ENCODE measurements at places on chromosomes 12 and 14. TPM values are rescaled to one million over a fixed set of nuclear protein-coding genes. Genes with fewer than 3 reads are reported as not detected.

DNA sequence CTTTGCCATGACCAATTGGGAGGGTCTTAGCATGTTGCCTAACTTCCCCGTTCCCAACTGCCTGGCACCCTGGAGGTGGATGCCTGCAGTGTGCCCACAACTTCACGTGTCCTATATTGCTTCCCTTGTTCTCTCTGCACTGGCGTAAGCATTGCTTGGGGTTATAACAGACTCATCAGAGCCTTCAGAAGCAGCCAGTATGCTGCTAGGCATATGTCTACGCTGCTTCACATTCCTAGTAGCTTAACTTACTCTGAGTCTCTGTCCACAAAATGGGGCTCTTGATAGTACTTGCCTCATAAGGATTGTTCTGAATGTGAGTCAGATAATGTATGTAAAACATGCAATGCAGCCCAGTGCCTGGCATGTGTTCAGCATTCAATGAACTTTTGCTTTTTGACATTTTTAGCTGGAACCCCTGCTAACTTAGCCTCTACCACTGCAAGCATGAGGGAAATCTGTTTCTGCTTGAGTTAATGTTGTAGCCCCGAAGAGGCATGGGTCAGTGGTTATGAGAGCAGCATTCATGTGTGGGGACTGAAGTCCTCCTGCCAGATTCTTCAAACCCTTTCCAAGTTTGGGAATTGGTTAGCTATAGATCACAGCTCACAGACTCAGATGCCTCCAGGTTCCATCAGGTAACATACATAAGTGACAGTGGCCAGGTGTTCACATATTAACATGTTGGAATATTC, 2.8 kb downstream of the SLC5A8 start:
- no peaks in the 10 kb centered on the region for H3K4me1 ChIP-seq
- H3K27me3 ChIP-seq, result peaks cover 14% of the 10 kb centered on the region
- H3K27ac ChIP-seq, result no peak overlapping the region
- no peak overlapping the region for H3K4me3 ChIP-seq
- H3K36me3 ChIP-seq, result no peaks in the 10 kb centered on the region

- no peaks in the 10 kb centered on the region for H3K27me3 ChIP-seq
- DNase-seq, result peak; percentile 46
- no peak overlapping the region for H3K27ac ChIP-seq
- peaks cover 19% of the 10 kb centered on the region for H3K4me1 ChIP-seq
- peaks cover 2% of the 10 kb centered on the region for H3K36me3 ChIP-seq
Observed at GRCh38 chr14:60648249-60648933, 886 bp downstream of the SIX1 start.

- H3K27ac ChIP-seq, result no peak overlapping the region
- no peaks in the 10 kb centered on the region for H3K36me3 ChIP-seq
- H3K27me3 ChIP-seq, result peaks cover 42% of the 10 kb centered on the region
- no peaks in the 10 kb centered on the region for H3K4me1 ChIP-seq
- no peak overlapping the region for H3K4me3 ChIP-seq
- DNase-seq, result no peak
Observed at GRCh38 chr12:5083955-5084849, 40.5 kb downstream of the KCNA5 start.

DNA sequence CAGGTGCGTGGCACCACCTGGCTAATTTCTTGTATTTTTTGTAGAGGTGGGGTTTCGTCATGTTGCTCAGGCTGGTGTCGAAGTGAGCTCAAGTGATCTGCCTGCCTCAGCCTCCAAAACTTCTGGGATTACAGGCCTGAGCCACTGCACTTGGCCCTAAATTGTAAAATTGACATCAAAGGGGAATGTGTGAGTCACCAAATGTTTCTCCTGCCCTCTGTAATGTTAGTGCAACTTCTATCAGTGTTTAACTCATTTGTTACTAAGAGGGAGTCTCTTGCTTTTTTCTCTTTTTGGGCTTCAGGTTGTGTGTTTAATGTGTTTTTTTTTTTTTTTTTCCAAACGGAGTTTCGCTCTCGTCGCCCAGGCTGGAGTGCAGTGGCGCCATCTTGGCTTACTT, 2.3 kb downstream of the TULP3 start:
- H3K4me3 ChIP-seq, result no peak overlapping the region
- peaks cover 42% of the 10 kb centered on the region for H3K4me1 ChIP-seq

DNA sequence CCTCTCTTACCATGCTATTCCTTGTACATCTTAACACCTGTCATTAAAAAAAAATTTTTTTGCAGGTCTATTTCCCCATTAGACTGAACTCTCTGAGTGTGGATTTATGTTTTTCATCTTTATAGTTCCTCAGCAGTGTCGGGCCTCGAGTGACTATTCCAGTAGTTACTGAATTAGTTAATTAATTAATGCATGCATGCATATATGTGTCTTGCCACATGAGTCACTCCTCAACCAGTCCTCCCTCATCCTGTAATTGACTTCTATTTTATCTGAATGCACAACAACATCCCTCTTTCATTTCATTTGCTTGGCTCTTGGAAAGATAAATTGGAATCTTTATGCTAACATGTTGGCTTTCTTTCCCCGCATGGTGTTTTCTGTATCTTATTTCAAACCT, 35.6 kb downstream of the ERG28 start:
- no peak overlapping the region for H3K4me3 ChIP-seq
- DNase-seq, result no peak
- H3K36me3 ChIP-seq, result no peaks in the 10 kb centered on the region

DNA sequence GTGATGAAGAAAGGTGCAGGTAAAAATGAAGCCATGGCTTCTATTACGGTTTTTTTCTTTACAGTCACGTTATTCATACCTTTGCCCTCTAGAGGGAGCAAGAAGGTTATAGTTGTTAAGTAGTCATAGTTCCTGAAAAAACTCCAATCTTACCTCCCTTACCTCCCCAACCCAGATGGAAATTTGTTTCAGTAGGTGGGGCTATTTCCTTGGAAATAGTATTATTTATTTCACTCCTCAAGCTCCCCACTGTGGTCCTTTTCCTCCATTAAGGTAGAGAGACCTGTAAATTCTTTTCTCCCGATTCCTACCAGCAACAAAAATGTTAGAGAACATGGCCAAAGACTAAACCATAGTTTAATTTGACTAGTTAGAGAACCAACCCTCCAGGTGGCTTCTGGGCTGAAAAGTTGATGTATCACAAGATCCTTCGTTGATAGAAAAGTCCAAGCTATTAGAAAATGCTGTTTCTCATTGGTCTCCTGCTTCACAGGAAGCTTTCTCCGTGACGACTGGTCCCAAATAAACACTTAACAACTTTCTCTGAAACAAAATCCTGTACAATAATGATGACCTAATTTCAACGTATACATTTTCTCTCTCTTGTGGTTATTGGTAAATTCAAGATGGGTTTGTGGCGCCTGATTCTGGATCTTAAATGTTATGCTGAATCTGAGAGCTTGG, 43.5 kb downstream of the TMX1 start:
- H3K27ac ChIP-seq, result no peak overlapping the region
- H3K27me3 ChIP-seq, result no peaks in the 10 kb centered on the region
- DNase-seq, result peak; percentile 16
- no peak overlapping the region for H3K4me3 ChIP-seq

- H3K36me3 ChIP-seq, result no peaks in the 10 kb centered on the region
- no peak for DNase-seq
- no peak within 1 kb of the TSS for H3K27ac ChIP-seq
- H3K4me1 ChIP-seq, result no peaks in the 10 kb centered on the region
- no peaks in the 10 kb centered on the region for H3K27me3 ChIP-seq
- H3K4me3 ChIP-seq, result no peak within 1 kb of the TSS
Observed at GRCh38 chr12:91182636-91183455, at the start of gene DCN. TSS of gene DCN (minus strand) at chr12:91182817. CDS start at chr12:91178552, 4,265 bp downstream.

DNA sequence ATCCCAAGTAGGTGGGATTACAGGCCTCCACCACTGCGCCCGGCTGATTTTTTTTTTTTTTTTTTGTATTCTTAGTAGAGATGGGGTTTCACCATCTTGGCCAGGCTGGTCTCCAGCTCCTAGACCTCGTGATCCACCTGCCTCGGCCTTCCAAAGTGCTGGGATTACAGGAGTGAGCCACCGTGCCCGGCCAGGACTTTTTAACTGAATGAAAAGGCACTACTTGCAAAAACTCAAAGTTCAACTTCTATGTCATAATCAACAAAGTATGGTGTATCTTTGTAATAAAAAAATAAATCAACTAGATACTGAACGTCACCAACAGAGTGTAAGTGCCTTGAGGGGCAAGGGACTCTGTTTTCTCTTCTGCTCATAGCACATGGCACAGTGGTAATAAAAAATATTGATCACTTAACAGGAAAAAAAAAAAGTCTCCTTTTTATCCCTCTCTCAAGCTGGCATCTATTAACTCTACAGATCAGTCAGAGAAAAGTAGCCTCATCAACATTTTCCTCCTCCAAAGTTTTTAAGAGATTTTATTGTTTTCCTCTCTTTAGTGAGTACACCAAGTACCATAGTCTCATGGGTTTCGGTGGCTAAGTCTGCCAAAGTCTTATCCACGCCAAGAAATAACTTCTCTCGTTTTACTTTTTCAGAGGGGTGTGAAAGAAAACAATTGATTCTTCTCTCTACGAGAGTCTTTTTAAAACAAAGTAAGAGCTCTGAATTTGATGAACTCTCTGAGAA, 10.6 kb upstream of the FOXN3 start:
- no peaks in the 10 kb centered on the region for H3K4me1 ChIP-seq
- no peaks in the 10 kb centered on the region for H3K36me3 ChIP-seq
- DNase-seq, result no peak
- peaks cover 20% of the 10 kb centered on the region for H3K27me3 ChIP-seq
- H3K27ac ChIP-seq, result no peak overlapping the region

GRCh38 chr14:55116246-55117030, 12.6 kb upstream of the LGALS3 start:
- no peak overlapping the region for H3K4me3 ChIP-seq
- no peaks in the 10 kb centered on the region for H3K27me3 ChIP-seq
- peaks cover 36% of the 10 kb centered on the region for H3K4me1 ChIP-seq
- no peaks in the 10 kb centered on the region for H3K36me3 ChIP-seq
- no peak for DNase-seq

DNA sequence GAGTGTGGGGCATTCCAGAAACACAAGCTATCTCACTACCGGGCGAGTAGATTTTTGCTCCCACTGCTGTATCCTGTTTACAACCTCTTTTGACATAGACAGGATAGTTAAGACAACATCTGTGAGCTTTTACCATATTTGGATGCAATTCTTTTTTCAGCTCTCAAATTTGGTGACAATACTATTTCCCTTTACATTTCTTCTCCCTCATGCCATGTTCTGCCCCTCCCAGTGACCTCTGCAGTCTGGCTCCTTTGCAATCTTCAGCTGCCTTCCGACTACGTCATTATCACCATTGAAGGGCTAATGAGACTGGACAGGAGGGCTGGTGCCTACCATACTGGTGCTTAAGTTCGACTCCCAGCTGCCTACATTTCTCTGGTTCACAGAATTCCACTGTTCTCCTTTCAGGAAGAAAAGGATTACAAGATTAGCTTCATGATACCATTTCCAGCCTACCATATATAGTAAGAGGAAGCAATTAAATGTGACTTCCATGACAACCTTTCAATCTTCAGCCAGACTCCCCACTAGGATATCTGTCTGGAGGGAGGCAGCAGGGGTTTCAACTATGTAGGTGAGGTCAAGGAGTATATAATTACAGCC, 251.6 kb downstream of the PHLDA1 start:
- H3K36me3 ChIP-seq, result no peaks in the 10 kb centered on the region
- no peak for DNase-seq
- no peak overlapping the region for H3K4me3 ChIP-seq
- no peaks in the 10 kb centered on the region for H3K27me3 ChIP-seq
- no peak overlapping the region for H3K27ac ChIP-seq

- peaks cover 4% of the 10 kb centered on the region for H3K4me1 ChIP-seq
- H3K27me3 ChIP-seq, result no peaks in the 10 kb centered on the region
- DNase-seq, result no peak
- peaks cover 12% of the 10 kb centered on the region for H3K36me3 ChIP-seq
Observed at GRCh38 chr12:11868027-11868426, 202.7 kb upstream of the BCL2L14 start.

DNA sequence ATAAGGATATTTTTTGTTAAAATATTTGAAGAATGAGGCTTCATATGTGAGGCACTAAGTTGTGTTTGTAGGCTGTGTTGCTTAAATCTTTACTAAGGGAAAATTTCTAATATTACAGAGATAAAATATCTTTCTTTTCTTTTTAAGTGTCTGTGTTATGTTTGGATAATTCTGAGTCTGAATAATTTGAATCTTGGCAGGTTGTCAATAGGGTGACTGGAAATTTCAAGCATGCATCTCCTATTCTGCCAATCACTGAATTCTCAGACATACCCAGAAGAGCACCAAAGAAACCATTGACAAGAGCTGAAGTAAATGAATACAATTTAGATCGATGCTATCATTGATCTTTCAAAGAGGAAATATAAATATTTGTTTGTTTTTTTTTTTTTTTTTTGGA, 29.4 kb downstream of the TMPO start:
- H3K4me3 ChIP-seq, result no peak overlapping the region
- H3K4me1 ChIP-seq, result no peaks in the 10 kb centered on the region
- DNase-seq, result no peak
- no peak overlapping the region for H3K27ac ChIP-seq
- H3K36me3 ChIP-seq, result peaks cover 39% of the 10 kb centered on the region
- no peaks in the 10 kb centered on the region for H3K27me3 ChIP-seq

DNA sequence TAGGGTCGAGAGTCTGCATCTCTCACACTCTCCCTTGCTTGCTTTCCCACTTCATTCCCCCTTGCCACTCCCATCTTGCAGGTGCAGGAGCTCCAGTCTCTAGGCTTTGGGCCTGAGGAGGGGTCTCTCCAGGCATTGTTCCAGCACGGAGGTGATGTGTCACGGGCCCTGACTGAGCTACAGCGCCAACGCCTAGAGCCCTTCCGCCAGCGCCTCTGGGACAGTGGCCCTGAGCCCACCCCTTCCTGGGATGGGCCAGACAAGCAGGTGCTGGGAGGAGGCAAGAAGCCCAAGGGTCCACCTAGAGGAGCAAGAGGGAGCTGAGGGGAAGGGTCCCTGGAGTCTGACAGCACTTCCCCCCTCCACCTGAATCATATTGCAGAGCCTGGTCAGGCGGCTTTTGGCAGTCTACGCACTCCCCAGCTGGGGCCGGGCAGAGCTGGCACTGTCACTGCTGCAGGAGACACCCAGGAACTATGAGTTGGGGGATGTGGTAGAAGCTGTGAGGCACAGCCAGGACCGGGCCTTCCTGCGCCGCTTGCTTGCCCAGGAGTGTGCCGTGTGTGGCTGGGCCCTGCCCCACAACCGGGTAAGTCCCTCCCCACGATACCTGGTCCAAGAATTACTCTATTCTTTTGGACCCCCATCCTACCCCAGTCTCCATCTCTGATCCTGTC, 4.2 kb downstream of the RNF31 start:
- H3K4me1 ChIP-seq, result peaks cover 6% of the 10 kb centered on the region
- no peak overlapping the region for H3K27ac ChIP-seq
- DNase-seq, result no peak
- no peaks in the 10 kb centered on the region for H3K27me3 ChIP-seq
- H3K4me3 ChIP-seq, result no peak overlapping the region
- H3K36me3 ChIP-seq, result no peaks in the 10 kb centered on the region

- H3K4me1 ChIP-seq, result peaks cover 46% of the 10 kb centered on the region
- H3K27ac ChIP-seq, result peak overlapping the region; percentile 83
- H3K27me3 ChIP-seq, result no peaks in the 10 kb centered on the region
- no peak overlapping the region for H3K4me3 ChIP-seq
- H3K36me3 ChIP-seq, result no peaks in the 10 kb centered on the region
- DNase-seq, result no peak
Observed at GRCh38 chr12:51281202-51281924, 11.1 kb upstream of the SMAGP start.

GRCh38 chr12:101527682-101528081, 52.5 kb downstream of the SPIC start:
- H3K4me3 ChIP-seq, result no peak overlapping the region
- H3K4me1 ChIP-seq, result no peaks in the 10 kb centered on the region
- DNase-seq, result no peak
- no peak overlapping the region for H3K27ac ChIP-seq
- H3K27me3 ChIP-seq, result no peaks in the 10 kb centered on the region
- no peaks in the 10 kb centered on the region for H3K36me3 ChIP-seq

The CDKN1B gene
- total RNA-seq, result 67.5 TPM

The CCDC198 gene
- total RNA-seq, result not detected

The IL31 gene
- not detected for total RNA-seq

The DIP2B gene
- 29.0 TPM for total RNA-seq

The MYO1A gene
- not detected for total RNA-seq

The EPYC gene
- total RNA-seq, result not detected

The ADAMTS20 gene
- 1.0 TPM for total RNA-seq
